A549 treated with AZD2906 at 1 μM for 4 hours (cell line): ENCODE measurements at places on chromosomes 1 and 21. TPM values are rescaled to one million over a fixed set of nuclear protein-coding genes. Genes with fewer than 3 reads are reported as not detected.

The SLFNL1 gene
- total RNA-seq, result 0.02 to 0.05 TPM (median 0.05 TPM) in 3 of 5 replicates, not detected in the others

The CLCA4 gene
- not detected in 5 replicates for total RNA-seq

The AMY1B gene
- total RNA-seq, result not detected in 5 replicates

The EFNA3 gene
- 12.3 to 14.8 TPM (median 14.2 TPM) in 5 replicates for total RNA-seq

The PCNT gene
- 13.5 to 15.4 TPM (median 13.9 TPM) in 5 replicates for total RNA-seq

The SFN gene
- total RNA-seq, result 494 to 656 TPM (median 566 TPM) in 5 replicates

The IFI44L gene
- 0.01 to 0.28 TPM (median 0.10 TPM) in 3 of 5 replicates, not detected in the others for total RNA-seq

The SPRR2F gene
- total RNA-seq, result not detected in 5 replicates

The HPDL gene
- 2.5 to 3.8 TPM (median 3.2 TPM) in 5 replicates for total RNA-seq

The POMGNT1 gene
- 38.0 to 45.8 TPM (median 41.7 TPM) in 5 replicates for total RNA-seq

The BRINP3 gene
- total RNA-seq, result not detected in 5 replicates

The SRGAP2 gene
- total RNA-seq, result 25.2 to 30.9 TPM (median 29.9 TPM) in 5 replicates

The TP73 gene
- total RNA-seq, result 0.72 to 0.90 TPM (median 0.78 TPM) in 5 replicates

The OR2T35 gene
- total RNA-seq, result not detected in 5 replicates

The KCNJ6 gene
- total RNA-seq, result 3.0 to 4.9 TPM (median 4.2 TPM) in 5 replicates

The SPRR4 gene
- total RNA-seq, result not detected in 5 replicates

The LCE2A gene
- not detected in 5 replicates for total RNA-seq

The NBPF3 gene
- total RNA-seq, result 5.9 to 8.2 TPM (median 6.5 TPM) in 5 replicates

The RSPO1 gene
- 0.05 to 0.19 TPM (median 0.14 TPM) in 5 replicates for total RNA-seq

The PERM1 gene
- total RNA-seq, result 0.10 to 0.19 TPM (median 0.13 TPM) in 5 replicates

The ARHGEF11 gene
- 15.4 to 18.0 TPM (median 17.2 TPM) in 5 replicates for total RNA-seq

The TCP10L gene
- 0.27 to 0.89 TPM (median 0.70 TPM) in 5 replicates for total RNA-seq

The TMCC2 gene
- 1.4 to 1.8 TPM (median 1.6 TPM) in 5 replicates for total RNA-seq

The PTAFR gene
- total RNA-seq, result 0.09 to 0.17 TPM (median 0.13 TPM) in 5 replicates

The ANGPTL3 gene
- total RNA-seq, result not detected in 5 replicates

The LCE1D gene
- total RNA-seq, result not detected in 5 replicates

The PLPP3 gene
- 23.4 to 30.0 TPM (median 26.4 TPM) in 5 replicates for total RNA-seq

The TTC22 gene
- 0.02 TPM in 1 of 5 replicates, not detected in the others for total RNA-seq
